ENCODE measurements at places on chromosomes 5 and 9. TPM values are rescaled to one million over a fixed set of nuclear protein-coding genes. Genes with fewer than 3 reads are reported as not detected.

DNA sequence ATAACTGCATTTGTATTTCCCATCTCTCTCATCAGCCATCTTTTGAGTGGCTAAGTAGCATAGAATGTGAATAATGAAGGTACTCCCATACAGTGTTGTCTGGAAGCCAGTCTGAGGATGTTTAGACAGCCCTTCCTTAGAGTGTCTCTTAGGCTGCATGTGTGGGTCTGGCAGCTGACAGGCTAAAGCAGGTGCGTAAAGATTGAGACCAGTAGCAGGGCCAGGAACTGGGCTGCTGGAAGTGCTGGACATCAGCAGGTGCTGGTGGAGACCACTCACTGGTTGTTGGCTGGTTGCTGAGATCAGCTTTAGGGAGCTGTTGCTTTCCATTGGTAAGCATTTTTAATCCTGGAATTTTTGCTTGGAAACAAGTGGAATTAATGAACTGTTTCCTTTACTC lies 197.5 kb downstream of the PCSK5 start:
- H3K4me3 ChIP-seq: no peak overlapping the region
- no peak overlapping the region for H3K27ac ChIP-seq
- no peaks in the 10 kb centered on the region for H3K4me1 ChIP-seq
- H3K36me3 ChIP-seq: no peaks in the 10 kb centered on the region
- H3K27me3 ChIP-seq: no peaks in the 10 kb centered on the region

GRCh38 chr5:171355302-171355724 lies 32.3 kb upstream of the NPM1 start:
- no peaks in the 10 kb centered on the region for H3K4me1 ChIP-seq
- H3K4me3 ChIP-seq: no peak overlapping the region
- no peaks in the 10 kb centered on the region for H3K36me3 ChIP-seq
- peaks cover 8% of the 10 kb centered on the region for H3K27me3 ChIP-seq
- no peak for DNase-seq
- no peak overlapping the region for H3K27ac ChIP-seq

DNA sequence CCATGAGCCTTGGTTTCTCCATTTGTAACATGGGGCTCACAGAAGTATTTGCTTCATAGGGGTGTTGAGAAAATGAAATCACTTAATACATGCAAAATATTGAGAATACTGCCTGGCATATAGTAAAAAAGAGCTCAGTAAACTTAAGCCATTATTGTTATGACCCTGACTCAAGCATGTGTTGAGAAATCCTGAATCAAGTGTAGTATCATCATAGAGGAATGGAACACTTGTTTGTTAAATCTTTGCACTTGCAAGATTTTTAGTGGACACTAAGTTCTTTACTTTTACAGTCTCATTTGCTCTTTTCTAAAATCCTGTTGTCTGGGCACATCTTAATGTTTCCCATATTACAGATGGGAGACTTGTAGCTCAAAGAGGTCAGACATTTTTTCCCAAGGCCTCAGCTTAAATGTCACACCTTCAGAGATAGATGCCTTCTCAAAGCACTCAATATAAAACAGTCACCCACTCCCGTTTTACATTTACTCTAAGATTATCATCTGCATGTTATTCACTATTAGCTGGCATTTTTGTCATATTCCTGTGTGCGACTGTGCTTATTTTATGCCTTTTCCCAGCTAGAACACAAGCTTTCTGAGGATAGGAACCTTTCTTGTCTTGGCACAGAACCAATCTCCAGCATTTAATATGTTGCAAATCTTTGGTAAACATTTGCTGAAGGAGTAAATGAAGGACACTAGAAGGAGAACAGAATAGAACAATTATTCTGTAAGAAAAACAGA lies 250.0 kb upstream of the TNC start:
- no peak overlapping the region for H3K4me3 ChIP-seq
- no peaks in the 10 kb centered on the region for H3K27me3 ChIP-seq
- no peaks in the 10 kb centered on the region for H3K36me3 ChIP-seq

GRCh38 chr5:140321796-140322195 lies 18.9 kb upstream of the PFDN1 start:
- DNase-seq: no peak
- peaks cover 3% of the 10 kb centered on the region for H3K4me1 ChIP-seq
- H3K27ac ChIP-seq: no peak overlapping the region

- H3K27me3 ChIP-seq: no peaks in the 10 kb centered on the region
- H3K36me3 ChIP-seq: no peaks in the 10 kb centered on the region
- DNase-seq: no peak
- no peak overlapping the region for H3K27ac ChIP-seq
Measured at GRCh38 chr9:108445431-108446071, 410.2 kb downstream of the ACTL7B start.

- peaks cover 17% of the 10 kb centered on the region for H3K27me3 ChIP-seq
- H3K4me1 ChIP-seq: peaks cover 3% of the 10 kb centered on the region
- no peak for DNase-seq
- H3K27ac ChIP-seq: no peak overlapping the region
Measured at GRCh38 chr9:95626885-95627558, 110.3 kb upstream of the PTCH1 start.

DNA sequence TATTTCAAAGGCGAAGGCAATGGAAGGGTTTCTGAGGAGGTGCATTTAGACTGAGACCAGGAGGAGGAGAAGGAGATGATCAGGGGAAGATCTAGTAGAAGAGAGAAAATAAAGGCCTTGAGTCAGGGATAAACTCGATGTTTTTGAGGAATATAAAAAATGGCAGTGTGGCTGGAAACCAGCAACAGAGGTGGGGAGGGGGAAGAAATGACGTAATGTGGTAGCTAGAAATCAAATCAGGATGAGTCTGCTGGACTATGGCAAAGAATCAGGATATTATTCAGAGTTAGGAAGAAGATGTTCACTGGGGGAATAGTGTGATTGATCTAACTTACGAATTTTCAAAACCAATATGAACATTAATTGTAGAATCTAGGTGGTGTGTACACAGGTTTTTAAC lies 1673.9 kb upstream of the WWC1 start:
- no peak overlapping the region for H3K27ac ChIP-seq
- H3K27me3 ChIP-seq: no peaks in the 10 kb centered on the region
- no peaks in the 10 kb centered on the region for H3K36me3 ChIP-seq
- no peaks in the 10 kb centered on the region for H3K4me1 ChIP-seq
- H3K4me3 ChIP-seq: no peak overlapping the region

HTR4 gene
- polyA plus RNA-seq: not detected

KCNV2 gene
- not detected for polyA plus RNA-seq
